ENCODE measurements at places on chromosomes 16 and 17.

- no peak for ATAC-seq
Observed at GRCh38 chr16:82628711-82629110, 1.9 kb downstream of the CDH13 start.

DNA sequence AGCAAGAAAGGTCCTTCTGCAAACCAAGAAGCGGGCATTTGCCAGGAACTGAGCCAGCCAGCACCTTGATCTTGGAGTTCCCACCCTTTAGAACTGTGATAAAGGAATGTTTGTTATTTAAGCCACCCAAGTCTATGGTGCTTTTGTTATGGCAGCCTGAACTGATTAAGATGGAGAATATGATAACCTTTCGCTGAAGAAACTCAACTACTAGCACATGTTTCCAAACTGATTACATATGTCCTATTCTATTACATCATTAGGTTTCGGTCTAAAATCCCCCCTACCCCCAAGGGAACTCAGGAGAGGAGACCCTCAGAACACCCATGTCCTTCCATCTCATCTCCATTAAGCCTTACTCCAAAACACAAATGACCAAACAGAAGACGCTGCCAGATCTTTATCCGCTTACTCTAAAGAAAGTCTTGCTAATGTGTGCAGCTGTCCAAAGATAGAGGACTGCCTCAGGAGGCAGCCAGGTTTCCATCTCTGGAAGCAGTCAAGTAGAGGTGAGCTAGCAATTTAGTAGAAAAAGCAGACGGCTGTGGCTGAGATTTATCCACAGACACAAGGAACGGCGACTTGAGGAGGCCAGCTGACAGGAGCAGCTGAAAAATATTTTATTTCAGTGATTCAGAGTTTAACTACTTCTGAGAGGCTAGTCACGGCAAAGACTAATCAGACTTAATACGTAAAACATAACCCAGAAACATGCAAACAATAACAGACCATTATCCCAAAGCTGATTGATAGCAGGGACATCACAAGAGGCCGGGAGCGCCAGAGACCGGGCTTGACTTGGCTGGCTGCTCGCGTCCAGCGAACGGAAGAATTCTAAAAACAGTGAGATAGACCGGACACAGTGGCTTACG, 611.4 kb upstream of the CDH5 start:
- ATAC-seq, result no peak

- ATAC-seq, result no peak
Observed at GRCh38 chr16:65833171-65833871, 533.2 kb upstream of the CDH5 start.

GRCh38 chr16:83581994-83582747, 225.6 kb upstream of the HSBP1 start:
- ATAC-seq, result no peak

- peak; percentile 40 for ATAC-seq
Observed at GRCh38 chr17:31391496-31391949, at the start of gene RAB11FIP4. RAB11FIP4 (plus strand) TSS chr17:31391675; CDS start chr17:31391853, 178 bp downstream.

DNA sequence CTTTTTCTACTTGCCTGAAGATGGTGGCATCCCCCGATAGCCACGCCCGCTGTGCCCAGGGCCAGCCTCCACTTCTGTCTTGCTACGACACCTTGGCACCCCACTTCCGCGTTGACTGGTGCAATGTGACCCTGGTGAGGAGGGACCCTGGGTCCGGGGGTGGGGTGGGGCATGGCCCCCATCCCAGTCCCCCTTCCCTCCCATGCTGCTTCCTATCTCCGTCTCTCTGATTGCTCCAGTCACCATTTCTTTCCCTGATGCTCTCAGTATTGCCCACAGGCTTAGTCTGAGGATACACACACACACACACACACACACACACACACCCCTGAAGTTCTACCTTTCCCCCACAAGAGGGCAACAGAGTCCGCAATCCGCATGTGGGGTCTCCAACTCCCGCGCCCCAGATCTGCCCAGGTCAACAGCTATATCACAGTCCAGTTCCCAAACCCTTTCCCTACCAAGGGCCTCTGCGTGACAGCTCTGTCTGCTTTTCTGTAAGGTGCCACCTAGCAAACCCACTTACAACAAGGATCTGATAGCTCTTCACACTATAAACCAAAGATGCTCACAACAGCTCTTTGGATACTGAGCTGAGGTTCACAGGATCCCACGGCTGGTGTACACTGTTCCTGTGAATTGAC, 3.4 kb downstream of the SGCA start:
- peak; percentile 64 for ATAC-seq

GRCh38 chr17:32970281-32970680, 21.4 kb upstream of the SPACA3 start:
- ATAC-seq, result no peak

DNA sequence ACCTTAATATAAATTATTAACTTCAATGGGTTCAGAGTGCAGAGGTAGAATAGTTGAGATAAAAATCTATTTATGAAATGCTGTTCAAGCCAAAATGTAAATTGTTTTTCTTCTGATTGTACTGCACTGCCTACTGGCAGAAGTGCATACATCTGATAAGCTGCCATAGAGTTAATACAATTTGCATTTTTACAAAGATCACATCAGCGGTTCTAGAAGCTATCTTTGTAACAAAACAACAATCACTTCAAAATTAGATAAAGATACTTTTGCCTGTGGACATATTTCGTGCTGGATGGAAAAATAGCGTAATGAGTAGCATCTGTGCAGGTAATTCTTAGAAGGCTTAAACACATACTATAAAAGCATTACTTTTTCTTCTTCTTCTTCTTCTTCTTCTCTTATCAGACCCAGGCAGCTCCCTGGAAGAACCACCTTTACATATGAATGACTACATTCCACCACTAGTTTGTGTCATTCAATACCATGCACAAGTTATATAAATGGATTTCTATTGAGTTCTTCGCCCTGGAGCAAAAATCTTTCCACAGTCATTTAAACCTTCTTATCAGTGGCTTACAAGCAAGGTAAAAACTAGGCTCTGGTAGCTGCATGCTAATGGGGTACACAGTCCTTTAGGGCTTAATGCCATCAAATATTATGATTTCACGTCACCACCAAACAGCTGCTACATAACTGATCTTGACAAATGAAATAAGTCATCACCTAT, 47.0 kb downstream of the SYNRG start:
- no peak for ATAC-seq

All from activated CD4-positive, CD25-positive, alpha-beta regulatory T cell treated with anti-CD3 and anti-CD28 coated beads, Interleukin-2, amount 50 U/mL, for 24 hours (primary cell).